ENCODE measurements at places on chromosomes 3 and 15.

GRCh38 chr3:10964537-10965167 lies 27.9 kb upstream of the SLC6A1 start:
- DNase-seq, result no peak

DNA sequence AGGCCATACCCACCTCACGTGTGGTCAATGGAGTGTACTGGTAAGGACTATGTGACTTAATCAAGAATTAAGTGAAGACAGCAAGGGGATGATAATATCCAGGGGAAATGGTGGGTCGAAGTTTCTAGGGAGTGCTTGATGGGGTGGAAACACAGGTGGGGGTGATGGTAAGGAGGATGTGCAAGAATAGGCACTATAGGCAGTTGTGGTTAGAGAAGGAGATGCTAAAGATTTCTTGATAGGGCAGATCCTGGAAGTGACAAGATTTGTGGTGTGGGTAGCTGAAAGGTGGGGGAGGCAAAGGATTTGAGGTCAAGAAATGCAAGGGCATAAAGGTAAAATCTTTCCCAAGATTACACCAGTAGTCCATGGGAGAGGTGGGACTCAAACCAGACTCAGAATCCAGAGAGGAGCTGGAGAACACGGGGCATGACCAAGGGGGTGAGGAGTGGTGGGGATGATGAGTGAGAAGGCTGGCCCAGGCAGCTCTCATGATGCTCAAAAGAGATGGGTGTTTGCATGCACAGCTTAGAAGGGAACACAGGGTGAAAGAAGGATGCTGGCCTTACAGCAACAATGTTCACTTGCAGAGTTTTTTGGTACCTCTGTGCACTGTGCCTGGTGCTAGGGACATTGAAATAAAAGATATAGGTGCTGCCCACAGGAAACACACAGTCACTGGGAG lies 78.4 kb downstream of the CCR1 start:
- DNase-seq, result no peak

- DNase-seq, result no peak
Observed at GRCh38 chr3:37372669-37373068, 198.3 kb upstream of the LRRFIP2 start.

DNA sequence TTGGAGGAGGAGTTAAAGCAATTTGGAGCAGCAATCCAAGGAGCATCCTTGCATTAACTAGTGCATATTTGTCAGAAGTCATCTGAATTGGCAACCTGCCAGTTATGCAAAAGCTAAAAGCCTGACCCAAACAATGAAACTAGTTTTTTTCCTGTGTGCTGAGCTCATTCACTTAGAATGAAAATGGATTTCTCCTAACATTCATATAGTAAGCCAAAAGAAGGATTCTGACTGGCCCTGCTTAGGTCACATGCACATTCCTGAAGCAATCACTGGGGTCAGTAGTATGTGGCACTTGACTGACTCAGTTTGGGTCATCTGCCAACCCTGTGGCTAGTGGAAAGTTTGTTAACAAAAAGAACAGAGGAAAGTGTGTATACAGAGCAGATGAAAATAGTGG lies 30.5 kb downstream of the OXSM start:
- no peak for DNase-seq

- no peak for DNase-seq
Observed at GRCh38 chr15:80887148-80887547, 102.5 kb downstream of the MESD start.

DNA sequence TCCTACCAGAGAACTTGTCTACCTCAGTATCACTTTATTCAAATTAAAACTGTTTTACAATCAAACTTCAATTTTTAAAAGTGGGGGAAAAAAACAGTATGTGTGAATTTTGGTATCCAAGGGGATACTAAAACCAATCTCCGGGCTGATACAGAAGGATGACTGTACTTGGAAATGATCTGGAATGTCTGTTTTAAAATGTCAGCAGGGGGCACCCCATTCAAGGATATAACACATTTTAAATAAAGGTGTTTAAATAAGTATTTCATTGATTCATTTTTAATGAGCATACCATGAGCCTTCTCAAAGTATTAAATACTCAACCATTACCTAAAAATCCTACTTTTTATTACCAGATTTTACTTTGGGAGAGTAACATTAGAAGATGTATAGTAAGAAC lies 67.9 kb downstream of the ULK4 start:
- peak; percentile 39 for DNase-seq

DNA sequence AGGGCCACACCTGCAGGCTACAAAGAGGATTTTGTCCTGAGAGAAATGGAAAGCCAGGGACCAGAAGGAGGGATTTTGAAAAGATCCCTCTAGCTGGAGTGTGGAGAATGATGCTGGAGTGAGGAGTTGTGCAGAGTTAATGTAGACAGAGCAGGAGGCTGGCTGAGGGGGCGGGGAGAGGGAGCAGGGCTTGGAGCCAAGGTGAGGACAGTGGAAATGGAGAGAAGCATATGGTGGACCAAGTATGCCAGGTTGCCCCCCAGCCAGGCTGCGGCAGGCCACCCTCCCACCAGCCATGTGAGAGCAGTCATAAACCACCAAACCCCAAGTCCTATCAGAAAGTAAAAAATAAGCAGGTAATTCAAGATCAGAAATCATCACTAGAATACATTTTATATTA lies 14.7 kb downstream of the RARRES1 start:
- DNase-seq, result no peak

GRCh38 chr3:114418107-114418506 lies 124.3 kb downstream of the TIGIT start:
- DNase-seq, result peak; percentile 6

GRCh38 chr3:134364061-134364935 lies 9.9 kb downstream of the AMOTL2 start:
- DNase-seq, result peak; percentile 48

DNA sequence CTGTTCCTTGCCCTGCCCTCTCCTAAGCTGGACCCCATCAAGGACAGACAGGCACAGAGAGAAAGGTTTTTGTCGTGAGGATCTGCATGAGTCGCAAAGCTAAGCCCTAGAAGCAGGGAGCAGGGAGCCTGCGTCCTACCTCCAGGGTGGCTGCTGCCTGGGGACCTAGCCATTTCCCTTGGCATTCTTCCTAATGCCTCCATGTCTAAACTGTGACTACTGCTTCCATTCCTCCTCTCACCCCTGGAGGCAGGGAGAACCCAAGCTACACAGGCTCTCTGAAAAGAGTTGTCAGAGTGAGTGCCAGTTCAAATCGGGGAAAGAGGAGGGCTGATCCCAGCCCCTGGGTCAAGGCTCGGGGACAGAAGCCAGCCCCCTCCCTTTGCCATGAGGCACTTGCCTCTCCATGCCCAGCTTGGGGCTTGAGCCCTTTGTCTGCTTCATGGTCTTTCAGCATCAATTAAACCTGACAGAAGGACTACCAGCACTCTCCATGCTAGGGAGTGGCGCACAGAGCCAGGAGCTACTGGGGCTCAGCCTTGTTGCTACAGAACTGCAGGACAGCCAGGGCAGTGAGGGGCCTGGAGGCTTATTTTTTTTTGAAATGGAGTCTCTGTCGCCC lies 2.4 kb downstream of the GCHFR start:
- no peak for DNase-seq

DNA sequence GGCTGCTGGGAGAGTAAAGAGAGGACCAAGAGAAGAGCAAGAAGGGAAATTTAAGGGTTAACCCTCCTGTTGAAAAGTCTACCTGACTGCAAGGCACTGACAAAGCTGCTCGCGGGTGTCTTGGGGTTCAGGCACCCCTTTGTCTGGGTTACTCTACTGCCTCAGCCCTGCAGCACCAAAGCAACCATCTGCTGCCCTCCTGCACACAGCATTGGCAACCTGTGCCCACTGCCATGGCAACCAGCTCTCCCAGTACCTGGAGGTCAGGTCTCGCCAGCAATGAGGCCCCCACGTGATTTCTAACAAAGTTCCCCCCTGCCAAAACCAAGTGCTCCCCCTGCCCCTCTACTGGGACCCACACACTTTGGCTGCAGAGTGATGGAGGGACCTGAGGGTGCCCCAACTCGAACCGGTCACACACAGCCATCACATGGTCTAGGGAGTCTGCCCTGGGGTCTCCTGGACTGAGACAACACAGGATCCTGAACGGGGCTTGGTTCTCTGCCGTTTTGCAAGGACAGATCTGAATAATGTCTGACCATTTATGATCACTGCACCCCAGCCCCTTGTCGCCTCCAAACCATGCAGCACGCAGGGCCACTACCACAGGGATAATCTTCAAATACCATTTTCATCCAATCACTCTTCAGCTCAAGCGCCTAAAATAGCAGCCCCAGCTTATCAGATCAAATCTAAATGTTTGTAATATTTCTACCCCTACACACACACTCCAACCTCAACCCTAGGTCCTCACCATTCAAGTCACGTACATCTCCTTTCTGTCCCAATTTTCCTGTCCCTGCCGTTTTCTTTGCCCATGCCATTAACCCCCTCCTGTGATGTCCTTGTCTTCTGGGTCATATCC lies 50.7 kb downstream of the ADCY5 start:
- no peak for DNase-seq

DNA sequence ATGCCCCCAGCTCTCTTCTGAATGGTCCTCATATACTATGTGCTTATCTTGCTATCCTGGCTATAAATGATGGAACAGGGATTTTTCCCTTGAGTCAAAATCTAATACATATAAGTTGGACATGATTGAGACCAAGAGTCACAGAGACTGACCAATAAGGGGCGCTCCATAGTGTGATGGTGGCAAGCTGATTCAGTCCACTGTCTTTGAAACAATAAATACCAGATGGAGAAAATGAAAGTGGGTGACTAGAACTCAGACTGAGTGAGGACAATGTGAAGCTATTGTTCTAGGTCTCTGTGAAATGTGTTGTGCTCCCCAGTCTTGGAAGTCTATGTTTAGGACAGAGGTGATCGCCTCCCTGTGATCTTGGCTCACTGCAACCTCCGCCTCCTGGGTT lies 10.6 kb upstream of the FSTL1 start:
- DNase-seq, result no peak

DNA sequence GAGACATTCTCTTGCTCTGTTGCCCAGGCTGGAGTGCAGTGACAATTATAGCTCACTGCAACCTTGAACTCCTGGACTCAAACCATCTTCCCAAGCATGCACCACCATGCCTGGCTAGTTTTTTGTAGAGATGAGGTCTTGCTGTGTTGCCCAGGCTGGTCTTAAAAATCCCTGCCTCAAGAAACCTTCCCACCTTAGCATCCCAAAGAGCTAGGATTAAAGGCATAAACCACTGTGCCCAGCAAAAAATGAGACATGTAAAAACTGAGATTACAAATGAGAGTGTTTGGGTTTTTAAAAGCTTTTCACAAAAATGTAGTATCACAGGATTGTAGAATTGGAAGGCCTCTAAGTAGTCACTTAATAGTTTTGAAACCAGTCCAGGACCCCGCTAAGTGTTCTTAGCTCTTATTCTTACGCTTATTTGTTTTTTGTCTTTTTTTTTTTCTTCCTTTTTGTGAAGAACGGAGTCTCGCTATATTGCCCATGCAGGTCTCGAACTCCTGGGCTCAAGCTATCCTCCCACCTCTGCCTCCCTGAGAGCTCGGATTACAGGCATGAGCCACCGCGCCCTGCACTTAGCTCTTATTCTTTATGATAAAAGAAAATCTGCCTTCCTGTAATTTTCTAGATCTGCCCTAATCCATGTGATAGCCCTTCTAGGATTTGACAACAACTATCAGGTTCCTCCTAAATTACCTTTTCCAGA lies 31.5 kb downstream of the KLHL18 start:
- no peak for DNase-seq

DNA sequence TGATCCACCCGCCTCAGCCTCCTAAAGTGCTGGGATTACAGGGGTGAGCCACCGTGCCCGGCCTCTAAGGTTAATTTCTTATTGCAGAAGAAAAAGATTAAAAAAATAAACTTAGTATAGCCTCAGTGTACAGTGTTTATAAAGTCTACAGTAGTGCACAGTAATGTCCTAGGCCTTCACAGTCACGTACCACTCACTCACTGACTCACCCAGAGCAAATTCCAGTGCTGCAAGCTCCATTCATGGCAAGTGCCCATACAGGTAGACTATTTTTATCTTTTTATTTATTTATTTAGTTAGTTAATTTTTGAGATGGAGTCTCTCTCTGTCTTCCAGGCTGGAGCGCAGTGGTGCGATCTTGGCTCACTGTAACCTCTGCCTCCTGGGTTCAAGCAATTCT lies 3.2 kb upstream of the FLNB start:
- no peak for DNase-seq

- DNase-seq, result peak; percentile 61
Observed at GRCh38 chr15:65189102-65189740, 4.1 kb upstream of the CLPX start.

DNA sequence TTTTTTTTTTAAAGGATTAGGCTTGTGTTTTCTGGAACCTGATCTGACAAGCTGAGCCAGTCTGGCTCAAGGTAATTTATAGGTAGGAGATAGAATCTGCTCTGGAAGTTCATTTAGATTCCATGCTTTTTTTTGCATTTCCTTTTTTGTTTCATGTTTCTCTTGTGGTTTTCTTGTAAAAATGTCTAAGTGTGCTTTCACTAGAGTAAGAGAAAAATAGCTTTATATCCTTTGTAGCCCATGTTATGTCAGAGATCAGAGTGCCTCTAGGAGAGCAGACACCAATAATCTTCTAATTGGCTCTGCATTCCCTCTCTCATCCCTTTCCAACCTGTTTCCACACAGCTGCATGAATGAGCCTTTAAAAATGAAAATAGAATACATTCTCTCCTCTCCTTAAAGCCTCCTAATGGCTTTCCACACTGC lies 389.8 kb upstream of the KCNMB2 start:
- DNase-seq, result no peak

- DNase-seq, result peak; percentile 83
Observed at GRCh38 chr3:138329127-138329983, at the start of gene NME9. Gene NME9, minus strand, starts transcription at chr3:138329851. Its CDS starts 516 bp downstream, at chr3:138329335.

DNA sequence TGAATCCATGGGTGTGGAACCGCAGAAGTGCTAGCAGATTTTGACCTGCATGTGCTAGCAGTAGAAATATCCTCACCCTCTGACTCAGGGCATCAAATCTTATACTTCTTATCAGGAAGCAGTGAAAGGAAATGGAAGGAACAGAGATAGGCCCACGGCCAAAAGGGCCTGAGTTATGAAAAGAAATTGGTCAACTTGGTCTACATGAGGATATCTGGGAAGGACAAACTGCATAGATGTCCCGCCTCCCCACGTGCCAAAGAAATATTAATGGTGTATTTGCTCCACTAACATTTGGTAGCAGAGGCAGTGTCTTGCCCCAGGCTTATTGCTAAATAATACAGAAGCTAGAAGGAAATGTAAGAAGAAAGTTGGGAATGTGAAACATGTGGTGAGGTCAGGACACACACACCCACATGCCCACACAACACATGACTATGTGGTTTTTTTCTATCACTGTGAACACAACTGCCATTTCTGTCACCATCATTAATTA lies 93.6 kb upstream of the COL8A1 start:
- no peak for DNase-seq

- peak; percentile 2 for DNase-seq
Observed at GRCh38 chr3:117603097-117603496, 893.5 kb downstream of the TUSC7 start.

GRCh38 chr15:24985224-24985623 lies 30.4 kb downstream of the SNRPN start:
- no peak for DNase-seq

DNA sequence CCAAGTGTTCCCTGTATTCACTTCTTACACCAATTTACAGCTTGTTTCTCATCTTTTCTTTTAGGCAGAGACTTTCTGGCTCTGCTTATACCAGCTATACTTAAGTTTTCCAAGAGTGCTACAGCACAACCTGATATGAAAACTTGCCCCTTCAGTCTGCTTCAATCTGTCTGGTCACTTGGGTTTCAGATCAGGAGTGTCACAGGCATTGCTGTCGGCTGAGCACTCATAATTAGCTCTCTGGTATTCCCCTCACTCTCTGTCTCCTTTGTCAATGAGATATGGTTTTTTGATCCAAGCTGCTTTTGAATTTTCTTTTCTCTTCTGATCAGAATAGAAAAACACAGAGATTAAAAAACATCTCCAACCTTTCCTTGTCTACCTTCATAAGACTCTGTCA lies 194.9 kb upstream of the UMPS start:
- DNase-seq, result no peak

GRCh38 chr3:74832925-74833324 lies 218.5 kb upstream of the CNTN3 start:
- no peak for DNase-seq

Data from GM13977 (cell line).